HepG2 (cell line): ENCODE measurements at places on chromosomes 1 and 21.
A peak's percentile ranks its signal among the peaks of the same experiment; 100 is the strongest.

GRCh38 chr1:107791348-107791747 lies 173.6 kb downstream of the VAV3 start:
- DNase-seq: no peak

GRCh38 chr1:153566414-153567371 lies 1.0 kb upstream of the S100A2 start:
- DNase-seq: peak; percentile 89

- DNase-seq: no peak
Measured at GRCh38 chr1:58608297-58608696, 31.2 kb upstream of the TACSTD2 start.

DNA sequence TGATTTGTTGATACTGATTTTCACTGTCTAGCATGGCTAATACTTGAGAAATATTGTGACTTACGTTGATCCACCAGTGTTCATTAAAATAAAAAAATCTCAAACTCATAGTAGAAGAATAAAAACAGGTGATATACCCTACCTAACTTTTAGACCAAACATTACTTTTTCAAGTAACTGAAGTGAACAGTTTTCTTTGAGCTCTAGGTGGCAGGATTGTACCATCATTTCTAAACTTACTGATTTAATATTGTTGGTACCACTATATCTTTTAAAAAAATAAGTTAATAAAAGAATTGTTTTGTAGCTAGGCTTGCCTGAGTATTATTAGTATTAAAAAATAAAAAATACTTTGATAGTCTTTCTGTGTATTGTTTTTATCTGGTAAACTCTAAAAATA lies 21.5 kb downstream of the CDC73 start:
- DNase-seq: no peak

DNA sequence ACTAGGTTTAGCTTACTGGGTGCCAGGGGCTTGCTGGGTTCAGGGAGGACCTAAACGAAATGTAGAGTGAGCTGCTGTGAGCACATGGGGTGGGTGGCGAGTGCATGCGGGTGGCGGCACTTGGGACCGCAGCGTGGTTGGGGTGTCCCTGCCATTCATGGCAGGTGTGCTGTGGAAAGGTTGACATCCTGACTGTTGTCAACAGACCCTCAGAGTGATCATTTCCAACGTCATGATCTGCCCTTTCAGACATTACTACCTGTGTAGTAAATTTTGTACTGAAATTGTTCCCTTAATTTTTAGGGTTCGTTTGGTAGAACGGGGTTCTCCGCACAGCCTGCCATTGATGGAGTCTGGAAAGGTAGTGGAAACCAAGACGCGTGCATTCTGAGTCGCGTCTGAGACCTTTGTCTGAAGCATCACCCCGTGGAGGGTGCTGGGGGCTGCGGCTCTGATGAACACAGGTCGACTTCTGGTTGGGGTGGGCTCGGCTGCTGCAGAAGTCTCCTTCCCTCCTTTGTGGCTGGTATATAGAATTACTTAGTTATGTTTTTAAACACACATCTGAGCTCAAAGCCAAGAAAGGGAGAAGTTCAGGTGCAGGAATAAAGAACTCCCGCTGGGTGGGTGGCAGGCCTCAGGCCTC lies 43.3 kb downstream of the S100B start:
- DNase-seq: no peak

- peak; percentile 3 for DNase-seq
Measured at GRCh38 chr1:91091812-91092211, 70.0 kb upstream of the ZNF644 start.
